ENCODE measurements at places on chromosomes 2 and 18.
A peak's percentile ranks its signal among the peaks of the same experiment; 100 is the strongest.

- no peak for DNase-seq
Observed at GRCh38 chr2:21763501-21763900, 639.7 kb downstream of the TDRD15 start.

DNA sequence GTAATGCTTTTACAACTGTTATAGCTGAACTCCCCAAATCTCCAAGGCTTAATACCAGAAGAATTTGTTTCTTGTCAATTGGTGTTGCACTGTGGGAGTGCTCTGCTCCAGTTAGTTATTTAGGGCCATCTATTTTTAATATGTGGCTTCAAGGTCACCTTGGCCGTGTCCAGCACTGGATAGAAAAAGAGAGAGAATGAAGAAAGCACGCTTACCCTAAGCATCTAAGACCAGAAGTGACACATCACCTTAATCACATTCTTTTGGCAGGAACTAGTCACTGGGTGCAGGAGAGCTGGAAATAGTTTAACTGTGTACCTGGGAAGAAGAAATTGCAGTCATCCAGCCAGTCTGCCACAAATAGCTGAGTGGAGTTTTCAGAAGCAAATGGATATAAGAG is 78.8 kb downstream of the VWC2L start:
- no peak for DNase-seq

- no peak for DNase-seq
Observed at GRCh38 chr2:46379213-46380037, 82.2 kb downstream of the EPAS1 start.

GRCh38 chr2:42971947-42972736 is 179.8 kb upstream of the HAAO start:
- peak; percentile 50 for DNase-seq

- DNase-seq: no peak
Observed at GRCh38 chr2:237066396-237066795, 19.3 kb upstream of the COPS8 start.

GRCh38 chr2:204776781-204777559 is 231.7 kb downstream of the PARD3B start:
- DNase-seq: no peak

DNA sequence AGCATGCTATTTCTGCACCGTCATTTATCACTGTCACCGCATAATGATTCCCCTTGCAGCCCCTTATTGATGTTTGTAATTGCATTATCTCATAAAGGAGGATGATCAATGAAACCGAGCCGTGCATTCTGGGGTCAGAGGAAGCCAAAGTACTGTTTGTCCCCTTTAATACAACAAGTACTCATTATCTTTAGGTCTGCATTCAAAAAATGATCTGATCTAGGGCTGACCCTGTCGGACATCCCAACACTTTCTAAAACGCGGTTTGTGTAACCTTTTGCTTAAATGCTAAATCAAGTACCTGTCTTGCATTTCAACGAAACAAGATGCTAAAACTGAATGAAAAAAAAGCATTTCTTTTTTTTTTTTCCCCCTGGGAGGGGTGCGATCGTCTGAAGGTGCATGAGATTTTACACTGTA is 143.8 kb downstream of the MEIS1 start:
- DNase-seq: no peak

GRCh38 chr2:202989749-202990148 is 24.9 kb upstream of the NBEAL1 start:
- DNase-seq: no peak

GRCh38 chr2:179569831-179570233 is 291.6 kb downstream of the ZNF385B start:
- peak; percentile 75 for DNase-seq

DNA sequence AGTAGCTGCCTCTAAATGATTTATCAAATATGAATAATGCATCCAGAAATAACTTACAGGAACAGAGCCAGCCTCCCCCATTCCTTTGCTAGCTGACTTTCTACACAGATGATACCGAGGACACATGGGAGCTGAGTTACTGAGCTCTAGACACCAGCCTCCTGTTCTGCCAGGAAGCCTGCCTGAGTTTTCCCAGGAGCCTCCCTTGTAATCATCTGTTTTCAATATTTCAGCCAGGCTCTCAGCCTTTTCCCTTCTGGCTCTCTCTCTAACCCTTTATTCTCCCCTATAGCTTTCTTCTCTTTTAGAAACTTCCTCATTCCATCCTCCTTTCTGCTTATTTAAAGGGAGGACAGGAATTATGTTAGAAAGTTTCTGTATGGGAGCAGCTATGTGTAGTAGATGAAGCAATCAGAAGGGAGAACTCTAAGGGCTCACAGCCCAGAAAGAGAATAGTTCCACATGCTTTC is 911.6 kb downstream of the TDRD15 start:
- no peak for DNase-seq

Data from epithelial cell of prostate (primary cell).